COLO829 (cell line): ENCODE measurements at places on chromosomes 1 and 21.

DNA sequence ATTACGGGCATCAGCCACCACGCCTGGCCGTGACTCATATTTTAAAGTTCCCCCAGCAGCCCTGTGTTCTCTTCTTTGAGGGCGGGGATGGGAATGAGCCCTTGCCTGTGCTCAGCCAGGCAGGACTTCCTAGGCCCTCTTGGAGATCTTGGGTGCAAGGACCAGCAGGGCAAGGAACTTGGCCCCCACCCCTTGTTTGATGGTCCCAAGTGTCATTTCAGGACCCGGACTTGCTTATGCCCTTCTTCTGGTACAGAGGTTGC is 9.3 kb downstream of the RASSF5 start:
- DNase-seq, result no peak

DNA sequence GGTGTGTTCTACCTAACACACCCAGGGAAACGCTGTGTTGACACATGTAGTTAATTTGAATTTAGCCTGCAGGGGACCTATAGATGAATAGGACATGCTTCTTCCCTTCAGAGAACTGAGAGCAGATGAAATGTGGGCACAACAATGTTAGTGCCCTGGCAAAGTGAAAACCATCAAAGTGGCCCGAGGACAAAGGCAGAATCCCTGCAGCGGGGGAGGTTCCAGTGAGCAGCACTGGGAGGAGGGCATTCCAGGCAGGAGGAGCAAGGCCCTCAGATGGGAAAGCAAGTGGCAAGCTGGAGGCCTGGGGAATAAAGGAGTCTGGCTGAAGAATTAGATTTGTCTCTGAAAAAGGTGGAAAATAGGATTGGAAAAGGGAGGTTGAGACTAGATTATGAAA is 37.2 kb downstream of the C1orf94 start:
- DNase-seq, result no peak

- DNase-seq, result no peak
These were observed 4.0 kb downstream of the SF3B4 start for GRCh38 chr1:149923626-149924025.

DNA sequence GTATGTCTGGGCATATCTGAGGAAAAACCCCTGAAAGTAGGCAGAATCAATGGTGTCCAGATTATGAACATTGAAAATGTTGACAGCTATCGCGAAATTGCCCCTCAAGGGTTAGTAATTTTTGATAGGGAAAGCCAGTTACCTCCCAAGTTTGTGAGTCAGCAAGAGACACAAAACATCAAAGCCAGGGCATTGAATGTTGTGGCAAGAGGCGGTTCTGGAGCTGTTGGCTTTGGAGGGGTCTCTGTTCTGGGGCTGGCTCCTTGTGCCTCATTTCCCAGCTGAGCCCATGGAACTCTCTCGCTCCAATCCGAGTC is 10.6 kb upstream of the S100A11 start:
- DNase-seq, result no peak

- DNase-seq, result no peak
These were observed 283.3 kb downstream of the CAMTA1 start for GRCh38 chr1:7068552-7068951.

- no peak for DNase-seq
These were observed 245.0 kb downstream of the USH2A start for GRCh38 chr1:216178281-216178680.

- no peak for DNase-seq
These were observed 50.9 kb downstream of the VANGL2 start for GRCh38 chr1:160451119-160451858.

DNA sequence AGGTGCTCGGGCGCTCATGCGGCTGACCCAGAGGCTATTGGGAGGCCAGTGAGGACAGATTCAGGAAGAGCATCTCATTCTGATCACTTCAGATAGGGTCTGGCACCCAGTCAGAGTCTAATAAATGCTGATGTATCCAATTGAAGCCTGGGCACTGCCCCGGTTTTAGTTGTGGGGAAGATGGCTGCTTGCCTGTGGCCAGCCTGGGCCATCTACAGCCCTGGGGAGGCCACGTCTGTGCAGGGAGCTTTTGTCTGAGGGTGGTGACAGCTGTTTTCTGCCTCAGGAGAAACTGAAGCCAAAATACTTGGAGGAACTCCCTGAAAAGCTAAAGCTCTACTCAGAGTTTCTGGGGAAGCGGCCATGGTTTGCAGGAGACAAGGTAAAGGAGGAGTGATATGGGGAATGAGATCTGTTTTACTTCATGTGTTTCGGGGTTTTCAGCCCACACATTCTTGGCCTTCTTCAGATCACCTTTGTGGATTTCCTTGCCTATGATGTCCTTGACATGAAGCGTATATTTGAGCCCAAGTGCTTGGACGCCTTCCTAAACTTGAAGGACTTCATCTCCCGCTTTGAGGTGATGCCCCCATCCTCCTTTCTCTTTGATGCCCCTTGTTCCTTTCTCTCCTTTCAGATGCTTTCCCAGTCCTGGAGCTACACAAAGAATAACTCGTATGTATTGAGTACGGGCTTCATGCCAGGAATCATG is 2.8 kb downstream of the GSTM5 start:
- no peak for DNase-seq

GRCh38 chr1:36126005-36126716 is 1.1 kb upstream of the COL8A2 start:
- DNase-seq, result no peak

DNA sequence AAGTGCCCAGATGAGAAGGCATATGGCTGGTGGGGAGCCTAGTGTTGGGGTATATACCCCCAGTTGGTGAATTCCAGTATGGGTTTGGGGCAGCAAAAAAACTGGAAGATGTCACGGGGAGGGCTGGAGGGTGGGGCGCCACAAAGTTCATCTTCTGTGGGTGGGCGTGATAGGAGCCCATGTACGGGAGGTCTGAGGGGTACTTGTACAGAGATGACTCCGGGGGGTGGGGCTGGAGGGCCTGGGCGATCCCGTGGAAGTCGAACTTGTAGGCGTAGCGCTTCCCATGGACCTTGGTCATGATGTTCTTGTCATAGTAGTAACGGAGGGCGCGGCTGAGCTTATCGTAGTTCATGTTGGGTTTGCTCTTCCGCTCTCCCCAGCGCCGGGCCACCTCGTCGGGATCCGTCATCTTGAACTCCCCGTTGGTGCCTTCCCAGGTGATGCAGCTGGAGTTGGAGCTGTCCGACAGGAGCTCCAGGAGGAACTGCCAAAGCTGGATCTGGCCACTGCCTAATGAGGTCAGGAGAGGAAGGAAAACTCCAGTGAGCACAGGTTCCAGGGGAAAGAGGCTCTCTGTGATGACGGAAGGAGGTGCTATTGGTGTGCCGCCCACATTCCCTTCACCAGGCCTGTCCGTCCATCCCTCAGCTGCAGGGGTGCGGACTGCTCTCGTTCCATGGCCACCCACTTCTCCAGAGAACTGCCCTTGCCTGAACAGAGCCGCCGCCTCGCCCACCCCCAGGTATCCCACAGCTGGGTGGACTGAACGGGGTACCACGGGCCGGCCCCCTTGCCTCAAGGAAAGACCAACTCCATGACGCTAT is 114.7 kb downstream of the ERG start:
- DNase-seq, result no peak

- peak; percentile 15 for DNase-seq
These were observed 54.0 kb downstream of the CLIC6 start for GRCh38 chr21:34722684-34723300.
